ENCODE measurements at places on chromosomes 4 and X.
A peak's percentile ranks its signal among the peaks of the same experiment; 100 is the strongest.

DNA sequence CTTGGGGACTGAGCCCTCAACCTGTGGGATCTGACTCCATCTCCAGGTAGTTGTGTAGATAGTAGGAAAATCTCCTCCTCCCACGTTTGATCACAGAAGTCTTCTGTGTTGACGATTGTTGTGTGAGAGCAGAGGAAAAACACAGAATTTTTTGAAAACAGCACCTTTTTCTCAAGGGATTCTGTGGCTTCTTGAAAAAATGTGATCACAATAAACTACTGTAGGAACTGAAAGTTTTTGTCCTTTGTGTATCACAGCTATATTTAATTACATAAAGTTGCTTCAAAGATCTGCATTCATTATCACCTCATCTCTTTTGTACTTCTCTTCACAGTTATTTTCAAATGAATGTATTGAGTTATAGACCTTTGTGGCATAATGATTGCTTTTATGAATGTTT is 85.1 kb downstream of the AFF1 start:
- H3K36me3 ChIP-seq, result no peaks in the 10 kb centered on the region
- no peak overlapping the region for H3K4me3 ChIP-seq
- no peaks in the 10 kb centered on the region for H3K27me3 ChIP-seq
- H3K4me1 ChIP-seq, result peaks cover 78% of the 10 kb centered on the region
- no peak for DNase-seq

DNA sequence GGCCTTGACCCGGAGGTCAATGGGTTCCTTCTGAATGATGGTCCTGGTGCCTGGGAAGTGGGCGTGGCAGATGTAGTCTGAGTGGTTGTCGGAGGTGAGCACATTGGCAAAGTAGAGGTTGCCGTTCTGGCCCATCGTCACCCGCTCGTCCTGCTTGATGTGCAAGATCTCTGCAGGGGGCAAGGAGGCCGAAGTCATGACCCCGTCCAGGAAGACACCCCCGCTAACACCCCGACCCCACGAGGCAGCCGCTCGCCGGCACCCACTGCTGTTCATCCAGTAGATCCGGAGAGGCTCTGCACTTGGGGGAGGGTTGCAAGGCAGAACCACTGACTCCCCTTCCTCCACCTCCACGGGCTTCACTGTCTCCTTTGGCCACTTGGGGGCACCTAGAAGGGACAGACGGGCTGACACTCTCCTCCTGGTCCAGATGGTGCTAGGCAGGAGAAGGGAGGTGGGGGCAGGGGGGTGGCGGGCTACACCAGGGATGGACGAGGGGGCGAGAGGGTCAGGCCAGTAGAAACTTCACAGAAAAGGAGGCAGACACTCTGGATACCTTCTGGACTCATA is 15.1 kb downstream of the L1CAM start:
- no peaks in the 10 kb centered on the region for H3K4me1 ChIP-seq
- no peak for DNase-seq
- no peak overlapping the region for H3K27ac ChIP-seq
- no peaks in the 10 kb centered on the region for H3K36me3 ChIP-seq
- H3K4me3 ChIP-seq, result no peak overlapping the region
- H3K27me3 ChIP-seq, result no peaks in the 10 kb centered on the region

DNA sequence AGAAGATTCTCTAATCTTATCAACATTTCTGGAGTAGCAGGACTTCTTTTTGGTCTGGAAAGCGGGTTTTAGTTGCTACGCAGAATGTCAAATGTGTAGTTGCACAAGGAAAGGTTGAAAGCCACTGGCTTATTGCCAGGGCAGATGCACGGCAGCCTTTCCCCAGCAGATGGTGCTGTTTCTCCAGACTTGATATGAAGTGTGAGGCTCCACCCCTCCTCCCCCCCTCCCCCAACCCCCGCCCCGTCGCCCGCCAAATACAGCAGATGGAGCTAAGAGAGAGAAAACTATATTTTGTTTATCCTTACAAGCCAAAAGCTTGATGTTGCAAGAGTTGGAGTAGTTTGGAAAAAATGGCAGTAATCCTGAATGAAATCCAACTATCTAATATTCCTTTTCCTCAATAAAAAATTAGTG is 32.0 kb downstream of the ENOPH1 start:
- no peaks in the 10 kb centered on the region for H3K27me3 ChIP-seq
- H3K27ac ChIP-seq, result peak overlapping the region; percentile 16
- peaks cover 18% of the 10 kb centered on the region for H3K4me1 ChIP-seq
- peaks cover 31% of the 10 kb centered on the region for H3K36me3 ChIP-seq

- no peaks in the 10 kb centered on the region for H3K4me1 ChIP-seq
- no peaks in the 10 kb centered on the region for H3K27me3 ChIP-seq
- DNase-seq, result no peak
- H3K36me3 ChIP-seq, result no peaks in the 10 kb centered on the region
- H3K4me3 ChIP-seq, result no peak overlapping the region
- H3K27ac ChIP-seq, result no peak overlapping the region
Measured at GRCh38 chr4:1093391-1094335, 19.7 kb downstream of the RNF212 start.

GRCh38 chr4:25015012-25015411 is 15.7 kb downstream of the LGI2 start:
- no peaks in the 10 kb centered on the region for H3K27me3 ChIP-seq
- no peak overlapping the region for H3K4me3 ChIP-seq
- peak overlapping the region; percentile 53 for H3K27ac ChIP-seq
- H3K4me1 ChIP-seq, result peaks cover 28% of the 10 kb centered on the region
- peaks cover 5% of the 10 kb centered on the region for H3K36me3 ChIP-seq

DNA sequence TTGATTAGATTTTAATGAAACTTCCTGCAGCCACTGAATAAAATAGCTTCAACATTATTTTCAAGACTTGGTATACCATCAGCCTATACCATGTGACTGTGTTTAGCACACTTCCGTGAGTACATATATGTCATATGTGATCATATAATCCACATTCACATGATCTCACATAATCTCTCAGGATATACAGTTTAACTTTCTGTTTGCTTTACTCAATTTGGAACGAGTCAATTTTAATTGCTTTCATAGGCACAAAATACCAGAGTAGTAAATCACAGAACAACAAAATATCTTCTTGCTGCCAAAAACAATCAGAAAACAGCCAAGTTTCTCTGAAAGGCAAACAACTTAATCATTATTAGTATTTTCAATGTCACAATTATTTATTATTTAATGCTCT is 731.1 kb upstream of the DIAPH2 start:
- no peak overlapping the region for H3K27ac ChIP-seq
- H3K4me1 ChIP-seq, result no peaks in the 10 kb centered on the region
- DNase-seq, result no peak
- no peaks in the 10 kb centered on the region for H3K27me3 ChIP-seq
- H3K4me3 ChIP-seq, result no peak overlapping the region

DNA sequence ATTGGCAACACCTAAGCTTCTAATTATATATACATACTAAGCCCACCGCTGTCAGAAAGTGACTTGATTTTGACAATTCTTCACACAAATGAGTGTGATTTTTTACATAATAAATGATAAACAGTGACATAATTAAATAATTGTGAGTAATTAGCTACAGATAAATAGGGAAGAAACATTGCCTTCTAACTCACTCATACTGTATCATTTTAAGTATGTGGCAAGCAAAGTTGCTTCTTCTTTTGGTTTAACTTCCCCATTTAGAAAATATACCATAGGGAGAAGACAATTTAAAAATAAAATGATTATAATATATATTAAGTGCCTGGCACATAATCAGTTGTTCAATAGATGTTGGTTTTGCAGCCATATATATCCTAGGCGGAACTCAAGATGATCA is 644.2 kb downstream of the FSTL5 start:
- no peaks in the 10 kb centered on the region for H3K4me1 ChIP-seq
- H3K36me3 ChIP-seq, result no peaks in the 10 kb centered on the region
- DNase-seq, result no peak
- H3K27ac ChIP-seq, result no peak overlapping the region

DNA sequence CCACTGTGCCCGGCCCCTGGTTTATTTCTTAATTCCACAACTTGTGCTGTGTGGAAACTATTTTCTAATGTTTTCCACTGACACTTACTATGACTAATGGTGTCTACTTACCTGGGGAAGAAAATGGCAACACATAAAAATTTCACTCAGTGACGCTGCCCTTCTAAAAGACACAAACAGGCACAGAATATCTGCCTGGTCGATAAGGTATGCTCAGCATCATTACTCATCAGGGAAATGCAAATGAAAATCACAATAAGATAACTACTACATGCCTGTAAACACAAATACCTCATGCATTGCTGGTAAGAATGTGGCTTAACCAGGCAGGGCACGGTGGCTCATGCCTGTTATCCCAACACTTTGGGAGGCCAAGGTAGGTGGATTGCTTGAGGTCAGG is 61.6 kb downstream of the UBE2K start:
- H3K4me1 ChIP-seq, result peaks cover under 1% of the 10 kb centered on the region
- H3K27ac ChIP-seq, result no peak overlapping the region
- no peaks in the 10 kb centered on the region for H3K27me3 ChIP-seq
- no peak for DNase-seq
- H3K36me3 ChIP-seq, result peaks cover 16% of the 10 kb centered on the region

- DNase-seq, result peak; percentile 14
- H3K4me3 ChIP-seq, result no peak overlapping the region
- H3K27ac ChIP-seq, result peak overlapping the region; percentile 35
- peaks cover 80% of the 10 kb centered on the region for H3K4me1 ChIP-seq
- no peaks in the 10 kb centered on the region for H3K36me3 ChIP-seq
- H3K27me3 ChIP-seq, result no peaks in the 10 kb centered on the region
Measured at GRCh38 chr4:57048590-57049304, 61.4 kb downstream of the IGFBP7 start.

DNA sequence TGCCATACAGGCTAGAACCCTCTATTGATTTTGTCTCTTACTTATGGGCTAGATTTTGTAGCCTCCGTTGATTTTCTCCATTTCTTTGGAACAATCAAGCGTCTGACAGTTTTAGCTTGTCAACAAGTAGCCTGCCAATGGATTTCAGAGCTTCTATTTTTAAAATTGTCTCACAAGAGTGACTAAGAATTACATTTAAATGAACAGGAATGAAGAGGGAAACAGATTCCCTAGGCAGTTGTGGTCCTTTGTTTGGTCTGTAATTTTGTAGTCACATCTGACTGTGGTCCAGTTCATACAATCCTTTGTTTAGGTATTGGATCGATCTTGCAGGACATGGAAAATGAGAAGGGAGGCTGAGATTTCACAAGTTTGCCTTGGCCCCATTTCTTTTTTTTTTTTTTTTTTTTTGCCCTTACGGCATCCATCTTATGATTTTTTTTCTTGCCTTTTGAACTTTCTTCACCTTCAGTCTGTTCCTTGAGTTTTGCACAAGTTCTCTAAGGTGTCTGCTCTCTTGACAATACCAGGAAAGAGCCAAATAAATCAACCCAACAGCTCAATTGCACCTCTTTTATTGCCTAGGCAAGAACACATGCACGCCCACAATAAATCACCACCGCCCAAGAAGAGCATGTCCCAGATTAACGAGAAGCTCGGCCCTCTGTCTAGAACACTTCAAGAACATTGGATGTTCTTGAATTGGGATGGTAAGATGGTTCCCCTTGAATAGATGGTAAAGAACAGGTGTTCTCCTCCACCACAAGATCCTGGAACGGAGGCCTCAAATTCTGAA is 86.5 kb upstream of the EGFL6 start:
- no peak overlapping the region for H3K4me3 ChIP-seq
- H3K27me3 ChIP-seq, result no peaks in the 10 kb centered on the region
- H3K36me3 ChIP-seq, result no peaks in the 10 kb centered on the region
- peak overlapping the region; percentile 10 for H3K27ac ChIP-seq

GRCh38 chr4:112153211-112153791 is 8.0 kb downstream of the FAM241A start:
- no peak for DNase-seq
- no peak overlapping the region for H3K27ac ChIP-seq
- no peak overlapping the region for H3K4me3 ChIP-seq
- no peaks in the 10 kb centered on the region for H3K36me3 ChIP-seq
- H3K27me3 ChIP-seq, result no peaks in the 10 kb centered on the region
- H3K4me1 ChIP-seq, result peaks cover 34% of the 10 kb centered on the region

- no peaks in the 10 kb centered on the region for H3K36me3 ChIP-seq
- H3K27me3 ChIP-seq, result no peaks in the 10 kb centered on the region
- H3K4me1 ChIP-seq, result no peaks in the 10 kb centered on the region
Measured at GRCh38 chr4:65791111-65791811, 121.0 kb upstream of the EPHA5 start.

- H3K27me3 ChIP-seq, result no peaks in the 10 kb centered on the region
- H3K4me3 ChIP-seq, result no peak overlapping the region
- no peak overlapping the region for H3K27ac ChIP-seq
- DNase-seq, result no peak
- no peaks in the 10 kb centered on the region for H3K36me3 ChIP-seq
- H3K4me1 ChIP-seq, result peaks cover 28% of the 10 kb centered on the region
Measured at GRCh38 chr4:128601991-128602695, 207.4 kb upstream of the JADE1 start.

DNA sequence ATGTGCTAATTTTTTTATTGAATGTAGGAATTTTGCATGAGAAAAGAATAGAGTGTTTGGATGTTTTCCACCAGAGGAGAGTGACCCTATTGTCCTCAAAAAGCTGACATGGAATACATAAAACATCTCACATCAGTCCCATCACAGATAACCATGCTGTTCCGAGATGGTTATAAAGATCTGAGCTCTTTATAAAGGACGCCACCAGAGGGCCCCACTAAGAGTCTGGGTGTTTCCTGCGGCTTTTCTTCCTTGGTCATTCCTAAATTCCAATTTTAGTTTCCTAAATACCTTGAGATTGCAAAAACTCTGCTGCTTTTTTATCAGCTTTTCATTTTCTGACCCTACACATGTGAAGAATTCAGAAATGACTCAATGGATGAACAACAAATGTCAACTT is 504.5 kb upstream of the FRG1 start:
- H3K27me3 ChIP-seq, result no peaks in the 10 kb centered on the region
- H3K36me3 ChIP-seq, result no peaks in the 10 kb centered on the region
- no peak for DNase-seq
- no peak overlapping the region for H3K4me3 ChIP-seq
- no peaks in the 10 kb centered on the region for H3K4me1 ChIP-seq
- H3K27ac ChIP-seq, result no peak overlapping the region

DNA sequence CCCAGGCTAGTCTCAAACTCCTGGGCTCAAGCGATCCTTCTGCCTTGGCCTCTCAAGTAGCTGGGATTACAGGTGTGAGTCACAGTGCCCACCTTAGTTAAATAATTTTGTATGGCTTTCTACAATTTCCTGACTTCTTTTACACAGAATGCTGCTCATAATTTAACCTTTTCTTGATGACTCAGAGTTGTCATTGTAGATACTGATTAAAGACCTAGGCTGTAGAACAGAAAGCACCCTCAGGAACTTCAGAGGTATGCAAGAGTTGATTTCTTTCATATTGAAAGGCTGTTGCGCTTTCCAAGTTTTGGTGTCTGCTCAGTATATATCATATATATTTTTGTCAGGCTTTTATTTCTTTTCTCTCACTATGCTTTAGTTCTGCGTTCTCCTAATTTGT is 21.1 kb upstream of the GPR34 start:
- H3K4me3 ChIP-seq, result no peak overlapping the region
- DNase-seq, result no peak
- H3K27me3 ChIP-seq, result no peaks in the 10 kb centered on the region
- no peak overlapping the region for H3K27ac ChIP-seq

- H3K36me3 ChIP-seq, result peaks cover 11% of the 10 kb centered on the region
- no peak overlapping the region for H3K4me3 ChIP-seq
- DNase-seq, result no peak
- peaks cover 40% of the 10 kb centered on the region for H3K4me1 ChIP-seq
Measured at GRCh38 chr4:7830747-7831146, 108.9 kb downstream of the AFAP1 start.

- no peaks in the 10 kb centered on the region for H3K4me1 ChIP-seq
- no peak overlapping the region for H3K4me3 ChIP-seq
- H3K36me3 ChIP-seq, result no peaks in the 10 kb centered on the region
- H3K27me3 ChIP-seq, result no peaks in the 10 kb centered on the region
- no peak overlapping the region for H3K27ac ChIP-seq
Measured at GRCh38 chr4:96016634-96017299, 176.9 kb downstream of the PDHA2 start.
